ENCODE measurements at places on chromosomes 4 and X. TPM values are rescaled to one million over a fixed set of nuclear protein-coding genes. Genes with fewer than 3 reads are reported as not detected.

MAGEH1 gene
- 14.5 TPM for total RNA-seq

MND1 gene
- 11.6 TPM for total RNA-seq

ENPEP gene
- 0.16 TPM for total RNA-seq

ZNF157 gene
- total RNA-seq: 3.1 TPM

COL25A1 gene
- 0.08 TPM for total RNA-seq

F8A3 gene
- total RNA-seq: 13.6 TPM

WDR19 gene
- total RNA-seq: 13.9 TPM

L1CAM gene
- total RNA-seq: 2.4 TPM

PALLD gene
- 11.3 TPM for total RNA-seq

TAF7L gene
- not detected for total RNA-seq

CNGA1 gene
- not detected for total RNA-seq

TLR8 gene
- total RNA-seq: not detected

TEX13D gene
- not detected for total RNA-seq

NAT8L gene
- 0.22 TPM for total RNA-seq

PAGE2 gene
- not detected for total RNA-seq

DNA sequence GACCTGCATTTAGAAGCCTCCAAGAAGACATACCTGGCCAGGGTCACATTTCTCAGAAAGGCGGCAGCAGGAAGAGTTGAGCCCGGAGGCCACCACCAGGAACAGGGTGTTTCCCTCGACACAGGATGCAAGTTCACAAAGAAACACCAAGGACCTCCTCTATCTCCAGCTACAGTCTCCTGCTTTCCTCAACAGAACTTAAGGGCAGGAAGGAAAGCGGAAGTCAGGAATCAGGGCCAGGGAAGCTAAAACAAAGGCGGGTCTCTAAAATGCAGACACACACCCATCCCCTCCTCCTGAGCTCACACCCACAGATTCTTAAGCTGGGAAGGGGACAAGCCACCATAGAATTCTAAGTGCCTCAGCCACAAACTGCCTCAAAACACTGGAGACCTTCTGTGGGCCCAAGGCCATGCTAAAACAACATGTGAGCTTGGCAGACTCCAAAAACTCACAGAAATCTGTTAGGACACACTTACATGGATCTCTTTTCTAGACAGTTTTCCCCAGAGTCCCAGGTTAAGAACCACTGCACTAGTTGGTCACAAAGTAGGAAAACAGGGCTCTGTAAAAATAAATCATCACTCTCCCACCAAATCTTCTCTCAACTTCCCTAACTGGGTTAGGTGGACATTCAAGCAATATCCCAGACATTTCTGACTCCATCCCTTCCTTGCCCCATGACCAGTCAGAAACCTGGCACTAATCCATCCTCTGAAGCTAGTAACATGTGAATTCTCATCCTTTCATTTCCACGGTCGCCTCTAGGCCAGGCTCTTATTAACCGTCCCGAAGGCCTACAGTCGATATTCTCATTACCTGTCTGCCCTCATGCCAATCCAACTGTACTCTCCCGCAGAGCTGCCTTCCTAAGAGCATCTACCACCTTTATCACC lies 163.2 kb downstream of the APBB2 start:
- ATAC-seq: no peak

GRCh38 chrX:29862126-29862677 lies 353.2 kb upstream of the MAGEB2 start:
- ATAC-seq: no peak

DNA sequence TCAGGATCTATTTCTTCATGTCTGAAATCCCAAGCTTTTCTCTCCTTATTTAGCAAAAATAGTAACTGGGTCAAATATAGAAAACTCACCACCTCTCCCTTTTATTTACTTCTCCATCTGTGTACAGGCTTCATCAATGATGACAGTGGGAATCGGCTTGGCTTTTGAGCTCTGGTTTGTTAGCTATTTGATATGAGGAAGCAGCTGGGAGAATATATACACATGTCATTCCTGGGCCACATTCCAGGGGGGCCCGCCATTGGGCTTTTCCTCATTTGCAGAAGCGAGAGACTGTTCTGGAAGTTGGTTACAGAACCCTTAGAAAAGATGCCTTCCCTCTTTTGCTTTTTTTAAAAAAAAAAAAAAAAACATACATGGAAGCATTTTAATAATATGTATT lies 107.4 kb upstream of the F9 start:
- no peak for ATAC-seq

- no peak for ATAC-seq
These were observed at the start of gene CPZ for GRCh38 chr4:8592366-8593263. Gene CPZ, plus strand, starts transcription at chr4:8592765. Its CDS starts 69 bp downstream, at chr4:8592834.

GRCh38 chrX:44342866-44343265 lies 606 bp downstream of the EFHC2 start:
- no peak for ATAC-seq

DNA sequence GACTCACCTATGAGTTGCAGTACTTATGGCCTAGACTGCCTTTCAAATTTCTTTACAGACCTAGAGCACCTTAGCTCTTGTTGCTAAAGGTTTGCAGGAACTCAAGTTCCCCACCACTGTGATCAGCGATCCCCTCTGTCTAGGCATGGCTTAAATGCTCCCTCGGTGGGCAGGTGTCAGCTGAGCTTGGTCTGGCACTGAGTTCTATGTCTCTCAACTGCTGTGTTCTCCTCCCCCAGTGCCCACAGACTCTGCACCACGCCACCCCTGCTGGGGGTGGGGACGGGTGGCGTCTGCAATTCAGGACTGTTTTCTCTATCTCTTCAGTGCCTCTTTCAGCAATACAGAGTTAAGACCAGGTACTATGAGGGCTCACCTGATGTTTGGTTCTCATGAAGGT lies 30.5 kb downstream of the TMEM271 start:
- no peak for ATAC-seq

DNA sequence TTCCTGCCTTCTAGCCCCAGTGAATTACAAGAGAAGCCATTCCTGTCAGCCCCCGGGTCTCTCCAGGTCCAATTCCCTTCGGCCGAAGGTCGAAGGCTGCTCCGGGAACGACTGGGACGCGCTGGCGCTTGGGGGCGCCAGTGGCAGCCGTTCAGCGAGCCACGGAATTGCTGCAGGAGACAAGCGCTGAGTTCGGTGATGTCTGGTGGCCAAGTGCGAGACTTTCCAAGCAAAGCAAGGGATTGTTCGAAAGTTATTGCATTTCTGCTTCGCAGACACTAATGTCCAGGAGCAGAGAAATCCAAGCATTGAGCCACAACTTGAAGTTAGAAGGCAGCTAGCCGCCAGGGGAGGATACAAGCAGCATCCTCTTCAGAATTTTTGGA lies 1.1 kb upstream of the DKK2 start:
- ATAC-seq: no peak

DNA sequence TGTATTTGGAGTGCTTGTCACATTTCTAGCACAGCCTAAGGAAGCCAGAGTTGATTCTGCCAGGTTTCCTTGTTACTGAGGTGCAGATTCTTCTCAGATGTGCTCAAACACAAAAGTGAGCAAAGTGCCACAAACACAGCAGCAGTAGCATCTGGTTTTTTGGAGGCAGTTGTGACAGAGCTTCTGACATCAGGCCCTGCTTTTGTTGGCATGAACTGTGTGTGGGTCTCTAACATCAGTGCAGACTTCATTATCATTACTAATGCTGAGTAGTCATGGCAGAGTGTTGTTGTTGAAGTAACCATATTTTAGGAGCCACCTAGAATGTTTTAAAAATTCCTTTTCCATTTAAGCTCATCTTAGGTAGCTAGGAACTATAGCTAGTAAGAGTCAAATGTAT lies 656.6 kb downstream of the ANKRD50 start:
- ATAC-seq: no peak

GRCh38 chrX:47637546-47638195 lies 7.9 kb upstream of the CFP start:
- peak; percentile 55 for ATAC-seq

DNA sequence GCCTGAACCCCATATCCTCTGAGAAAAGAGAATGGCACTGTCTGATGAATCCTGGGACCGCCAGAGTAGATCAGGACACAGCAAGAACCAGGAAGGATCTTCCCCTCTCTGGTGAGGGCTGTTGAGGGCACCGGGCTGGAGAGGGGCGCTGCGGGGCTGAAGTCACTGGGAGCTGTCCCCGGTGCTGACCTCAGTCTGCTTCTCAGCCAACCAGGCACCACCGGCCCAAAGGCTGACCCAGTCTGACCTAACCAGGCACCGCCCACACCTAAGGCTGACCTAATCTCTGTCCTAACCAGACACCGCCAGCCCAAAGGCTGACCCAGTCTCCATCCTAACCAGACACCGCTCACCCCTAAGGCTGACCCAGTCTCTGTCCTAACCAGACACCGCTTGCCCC lies 82.8 kb downstream of the CPZ start:
- no peak for ATAC-seq

DNA sequence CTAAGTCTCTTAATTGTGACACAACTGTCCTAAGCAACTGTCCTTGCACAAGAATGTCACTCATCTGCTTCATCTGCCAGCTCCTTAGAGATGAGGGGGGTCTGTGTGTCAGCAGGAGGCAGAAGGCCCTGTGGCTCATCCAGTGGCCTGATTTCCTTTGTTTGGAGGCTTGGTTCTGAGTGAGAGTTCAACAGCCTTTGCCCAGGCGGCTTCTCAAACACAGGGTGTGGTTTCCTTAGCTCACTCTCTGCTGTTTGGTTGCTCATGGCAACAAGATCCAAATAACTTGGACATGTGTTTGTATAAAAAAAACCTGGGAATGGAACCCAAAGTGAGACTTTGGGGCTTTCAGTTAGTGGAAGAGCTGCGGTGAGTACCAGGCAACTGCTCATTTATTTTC lies 46.6 kb downstream of the MAP7D3 start:
- ATAC-seq: peak; percentile 54

GRCh38 chr4:76764251-76764650 lies 133.7 kb downstream of the SOWAHB start:
- no peak for ATAC-seq

GRCh38 chr4:88570001-88570400 lies 22.3 kb upstream of the HERC3 start:
- no peak for ATAC-seq

DNA sequence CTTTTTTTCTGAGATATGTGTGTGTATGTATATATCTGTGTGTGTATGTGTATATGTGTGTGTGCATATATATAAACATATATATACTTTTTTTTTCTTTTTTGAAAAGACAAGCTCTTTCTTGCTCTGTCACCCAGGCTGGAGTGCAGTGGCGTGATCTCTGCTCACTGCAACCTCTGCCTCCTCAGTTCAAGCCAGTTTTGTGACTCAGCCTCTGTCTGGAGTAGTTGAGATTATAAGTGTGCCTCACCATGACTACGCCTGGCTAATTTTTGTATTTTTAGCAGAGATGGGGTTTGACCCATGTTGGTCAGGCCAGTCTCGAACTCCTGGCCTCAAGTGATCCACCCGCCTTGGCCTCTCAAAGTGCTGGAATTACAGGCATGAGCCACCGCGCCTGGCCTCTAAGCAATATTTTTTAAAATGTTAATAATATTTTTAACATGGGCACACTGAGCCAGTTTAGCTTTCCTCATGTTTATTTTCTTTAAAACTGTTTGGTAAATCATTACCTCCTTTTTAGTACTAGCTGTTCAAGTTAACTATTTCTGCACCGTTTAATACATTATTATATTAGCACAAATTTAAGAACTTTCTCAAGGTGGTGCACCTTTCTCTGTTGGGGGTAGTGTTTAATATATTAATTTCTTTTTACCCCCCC lies 33.3 kb downstream of the BBS12 start:
- ATAC-seq: no peak

DNA sequence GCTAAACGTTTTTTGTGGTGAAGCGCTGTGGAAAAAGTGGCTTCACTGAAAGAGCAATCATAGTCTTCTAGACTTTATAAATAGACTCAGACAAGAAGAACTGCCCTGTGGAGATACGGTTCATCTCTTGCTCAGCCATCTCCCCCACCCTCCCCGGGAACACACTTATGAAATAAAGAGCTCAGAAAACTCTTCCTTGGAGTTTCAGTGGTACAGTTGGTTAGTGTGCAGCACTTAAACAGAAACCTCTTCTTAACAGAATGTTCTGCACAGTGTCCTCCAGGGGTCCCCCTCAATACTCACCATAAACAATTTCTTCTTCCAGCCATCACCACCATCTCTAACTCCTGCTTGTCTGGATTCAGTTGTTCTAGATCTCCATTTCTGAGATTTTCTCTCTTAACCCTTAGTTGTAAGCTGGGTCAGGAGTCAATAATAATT lies 313.0 kb downstream of the ARHGAP10 start:
- ATAC-seq: peak; percentile 38

GRCh38 chr4:55661398-55662056 lies 25.4 kb upstream of the NMU start:
- ATAC-seq: peak; percentile 82

GRCh38 chrX:20670611-20671010 lies 403.9 kb upstream of the RPS6KA3 start:
- ATAC-seq: no peak

GRCh38 chr4:144861471-144861870 lies 215.5 kb downstream of the HHIP start:
- no peak for ATAC-seq

- ATAC-seq: no peak
These were observed 167.3 kb upstream of the PGRMC2 start for GRCh38 chr4:128454881-128455280.

DNA sequence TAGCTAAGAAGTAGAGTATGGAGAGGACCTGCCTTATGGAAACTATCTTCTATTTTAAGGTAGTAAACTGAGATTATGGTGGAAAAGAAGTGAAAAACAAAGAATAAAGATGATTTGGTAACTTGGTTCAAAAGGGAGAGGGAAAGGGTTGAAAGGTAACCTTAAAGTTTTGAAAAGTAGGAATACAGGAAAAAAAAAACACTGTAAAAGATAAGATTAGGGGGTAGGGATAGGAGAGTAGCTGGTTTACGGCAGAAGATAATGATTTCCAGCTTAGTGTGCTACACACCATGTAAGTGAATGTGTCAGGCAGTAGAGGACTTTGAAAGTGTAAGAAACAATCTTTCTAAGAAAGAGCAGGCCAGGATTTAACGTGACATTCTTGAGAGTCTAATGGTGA lies 35.3 kb downstream of the FAM13A start:
- no peak for ATAC-seq

DNA sequence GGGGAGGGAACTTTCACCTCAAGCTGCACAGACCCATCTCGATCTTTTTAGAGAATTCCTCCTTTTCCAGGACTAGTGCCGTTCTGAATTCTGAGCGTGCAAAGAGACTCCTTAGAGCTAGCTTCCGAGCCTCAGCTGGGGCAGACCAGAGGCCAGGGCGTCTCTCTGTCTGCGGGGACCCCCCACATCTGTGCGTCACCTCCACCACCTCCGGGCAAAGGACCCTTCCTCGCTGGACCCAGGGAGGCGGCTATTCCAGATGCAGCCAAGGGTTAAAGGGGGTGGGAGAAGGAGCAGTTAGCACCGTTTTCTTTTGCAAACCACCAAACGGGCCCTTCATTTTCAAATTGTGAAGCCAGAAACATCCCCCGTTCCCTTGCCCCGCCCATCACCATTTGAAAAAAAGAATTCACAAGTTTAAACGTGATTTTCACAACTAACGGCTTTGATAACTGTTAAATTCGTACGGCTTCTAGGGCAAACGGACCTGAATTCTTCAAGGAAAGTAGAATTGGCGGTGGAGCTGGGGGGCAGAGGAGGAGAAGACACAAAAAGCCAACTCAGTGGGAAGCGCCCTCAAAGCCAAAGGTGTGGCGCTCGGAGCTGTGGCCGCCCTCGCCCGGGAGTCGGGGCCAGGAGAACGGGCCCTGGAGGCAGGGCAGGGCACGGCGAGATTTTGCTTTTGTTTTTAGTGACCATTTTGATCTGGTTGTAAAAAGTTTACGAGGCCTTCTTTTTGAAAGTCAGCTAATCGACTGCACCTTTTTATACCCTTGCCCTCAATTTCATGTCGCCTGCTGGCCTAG lies 3.3 kb upstream of the PDGFRA start:
- no peak for ATAC-seq

GRCh38 chr4:123573866-123574508 lies 177.4 kb downstream of the SPRY1 start:
- ATAC-seq: no peak

GRCh38 chrX:40579900-40580536 lies 752 bp upstream of the ATP6AP2 start:
- peak; percentile 59 for ATAC-seq
